NCI-H1105 treated with DMSO at 0.1 percent for 48 hours (cell line): ENCODE measurements at places on chromosomes 4 and X.

GRCh38 chr4:83850435-83850834 is 314.5 kb downstream of the GPAT3 start:
- no peak for DNase-seq

DNA sequence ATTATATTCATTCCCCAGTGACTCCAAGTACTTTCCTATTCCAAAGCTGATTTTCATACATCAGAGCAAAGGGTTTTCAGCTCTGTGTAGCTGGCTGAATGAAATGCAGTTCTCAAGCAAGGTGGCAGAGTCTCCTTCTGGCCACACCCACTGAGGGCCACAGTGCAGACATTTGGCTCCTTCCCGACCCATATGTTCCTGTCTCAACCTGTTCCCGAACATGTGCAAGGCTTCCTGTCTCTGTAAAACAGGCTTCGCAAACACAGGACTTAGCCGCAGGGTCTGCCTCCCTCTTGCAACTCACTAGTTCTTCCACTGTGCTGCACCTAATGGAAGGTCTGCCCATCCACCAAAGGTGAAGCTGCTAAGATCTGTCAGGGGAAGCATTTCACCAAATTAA is 249.2 kb downstream of the MID1IP1 start:
- no peak for DNase-seq

DNA sequence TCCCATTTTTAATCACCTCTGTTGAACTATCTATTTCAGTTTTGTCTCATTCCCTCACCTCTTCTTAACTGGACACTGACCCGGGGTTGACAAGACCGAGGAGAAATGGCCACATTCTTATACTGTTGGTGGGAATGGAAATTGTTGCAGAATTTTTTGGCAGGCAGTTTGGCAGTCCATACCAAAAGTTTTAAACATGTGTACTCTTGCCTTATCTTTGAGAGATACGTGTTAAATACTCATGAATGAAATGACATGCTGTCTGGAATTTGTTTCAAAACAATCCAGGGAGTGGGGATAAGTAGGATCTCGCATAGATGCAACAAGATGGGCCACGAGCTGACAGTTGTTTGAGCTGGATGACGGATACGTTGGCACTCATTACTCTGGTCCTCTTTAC is 12.1 kb downstream of the FGFBP1 start:
- DNase-seq = no peak

DNA sequence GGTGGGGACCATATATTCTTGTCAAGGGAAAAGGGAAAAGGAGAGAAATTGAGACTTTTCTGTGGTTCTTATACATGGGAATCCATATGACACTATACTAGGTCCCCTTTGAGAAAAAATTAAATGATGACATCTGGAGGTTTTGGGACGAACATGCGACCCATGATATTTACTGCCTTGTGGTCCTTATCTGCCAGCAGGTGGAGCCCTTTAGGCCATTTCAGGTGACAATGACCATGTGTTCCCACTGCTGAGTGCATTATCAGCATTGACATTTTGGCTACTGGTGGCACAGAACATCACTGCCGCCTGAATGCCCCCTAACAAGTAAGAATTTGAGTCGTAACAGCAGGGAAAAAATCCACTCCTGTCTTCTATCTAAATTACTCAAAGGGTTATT is 843.4 kb downstream of the FSTL5 start:
- peak; percentile 8 for DNase-seq

GRCh38 chr4:31784558-31784957 is 1064.4 kb downstream of the PCDH7 start:
- DNase-seq = no peak

GRCh38 chr4:2082627-2083026 is 23.5 kb downstream of the NAT8L start:
- no peak for DNase-seq

GRCh38 chr4:178026999-178027398 is 584.8 kb upstream of the AGA start:
- DNase-seq = no peak

DNA sequence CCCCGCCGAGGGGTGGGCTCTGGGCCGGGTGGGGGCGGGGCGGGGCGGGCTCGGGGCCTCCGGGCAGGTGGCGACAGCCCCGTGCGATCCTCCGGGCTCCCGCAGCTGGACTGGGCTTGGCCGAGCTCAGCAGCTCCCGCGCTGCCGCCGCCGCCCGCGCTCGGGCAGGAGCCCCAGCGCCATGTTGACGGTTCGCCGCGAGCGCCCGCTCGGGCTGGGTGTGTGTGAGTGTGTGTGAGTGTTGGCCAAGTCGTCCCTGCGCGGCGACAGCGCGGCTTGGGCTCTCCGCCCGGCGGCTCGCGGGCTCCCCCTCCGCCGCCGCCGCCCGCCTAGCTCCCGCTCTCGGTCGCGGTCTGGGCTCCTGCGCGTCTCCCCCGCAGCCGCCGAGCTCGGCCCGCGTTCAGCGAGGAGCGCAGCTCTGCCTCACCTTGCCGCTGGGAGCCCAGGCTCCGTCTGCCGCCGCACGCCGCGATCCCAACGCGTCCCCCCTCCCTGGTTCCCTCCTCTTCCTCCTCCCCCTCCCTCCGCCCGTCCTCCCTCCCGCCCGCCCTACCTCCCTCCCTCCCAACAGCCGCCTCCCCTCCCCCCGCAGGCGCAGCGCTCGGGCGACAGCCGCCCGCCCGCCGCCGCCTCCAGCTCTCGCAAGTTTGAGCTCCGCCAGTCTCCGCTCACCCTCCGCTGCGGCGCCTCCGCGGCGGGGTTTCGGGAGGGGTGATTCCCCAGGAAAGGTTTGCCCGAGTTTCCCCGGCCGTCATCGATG is at the start of gene BCOR:
TSS of gene BCOR (minus strand) at position 455 of the 760 bp plus-strand sequence. CDS start 20,029 bp downstream, outside the sequence.
- no peak for DNase-seq

DNA sequence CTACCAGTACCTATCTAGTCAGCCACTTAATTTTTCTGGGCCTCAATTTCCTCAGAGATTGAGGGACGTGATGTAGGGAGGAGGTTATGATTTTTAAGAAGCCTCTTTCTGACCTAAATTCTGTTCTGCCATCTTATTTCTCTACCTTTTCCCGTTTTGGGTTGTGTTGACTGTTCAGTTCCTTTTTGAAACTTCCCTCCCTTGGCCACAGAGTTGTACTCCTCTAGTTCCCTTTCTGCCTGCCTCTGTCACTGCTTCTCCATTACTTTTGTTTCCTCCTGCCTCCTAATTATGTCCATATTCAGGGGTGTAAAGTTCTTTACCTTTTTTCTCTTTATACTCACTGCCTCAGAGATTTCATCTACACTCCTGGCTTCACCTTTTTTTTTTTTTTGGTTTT is 25.4 kb downstream of the CLCN5 start:
- DNase-seq = no peak

DNA sequence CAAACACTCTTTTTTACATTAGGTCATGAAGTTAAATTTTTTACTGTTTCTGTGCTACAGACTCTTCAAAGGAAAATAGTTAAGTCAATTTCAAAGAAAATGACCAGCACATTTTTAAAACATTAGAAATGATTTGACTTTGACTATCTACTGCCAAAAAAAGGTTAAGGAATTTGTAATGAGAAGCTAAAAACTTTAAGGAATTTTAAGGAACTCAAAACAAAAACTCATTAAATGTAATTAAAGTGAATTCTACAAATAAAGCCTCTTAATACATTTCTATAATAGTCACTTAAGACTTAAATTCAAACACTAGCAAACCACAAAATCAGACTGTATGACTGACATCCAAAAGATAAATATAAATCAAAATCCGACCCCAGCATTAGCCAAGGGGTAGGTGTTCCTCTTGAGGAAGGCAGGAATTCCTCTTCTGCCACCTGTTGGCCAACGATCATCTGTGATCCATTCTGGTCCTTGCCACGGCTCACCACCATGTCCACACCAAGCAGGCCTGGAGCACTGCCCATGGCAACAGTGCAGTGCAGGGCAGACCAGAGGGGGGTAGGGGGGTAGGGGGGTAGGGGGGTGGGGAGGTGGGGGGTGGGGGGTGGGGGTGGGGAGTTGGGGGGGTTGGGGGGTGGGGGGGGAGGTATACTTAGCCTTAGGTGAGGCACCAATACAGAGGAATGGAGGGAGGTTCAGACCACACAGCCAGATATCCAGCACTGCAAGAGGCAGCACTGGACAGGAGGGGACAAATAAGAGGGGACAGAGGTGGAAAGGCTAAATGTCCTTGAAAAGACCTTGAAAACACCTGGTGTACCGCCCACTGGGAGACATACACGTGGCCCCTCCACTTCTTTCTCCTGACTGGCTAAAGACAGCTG is 287.4 kb downstream of the CHIC1 start:
- DNase-seq = no peak

DNA sequence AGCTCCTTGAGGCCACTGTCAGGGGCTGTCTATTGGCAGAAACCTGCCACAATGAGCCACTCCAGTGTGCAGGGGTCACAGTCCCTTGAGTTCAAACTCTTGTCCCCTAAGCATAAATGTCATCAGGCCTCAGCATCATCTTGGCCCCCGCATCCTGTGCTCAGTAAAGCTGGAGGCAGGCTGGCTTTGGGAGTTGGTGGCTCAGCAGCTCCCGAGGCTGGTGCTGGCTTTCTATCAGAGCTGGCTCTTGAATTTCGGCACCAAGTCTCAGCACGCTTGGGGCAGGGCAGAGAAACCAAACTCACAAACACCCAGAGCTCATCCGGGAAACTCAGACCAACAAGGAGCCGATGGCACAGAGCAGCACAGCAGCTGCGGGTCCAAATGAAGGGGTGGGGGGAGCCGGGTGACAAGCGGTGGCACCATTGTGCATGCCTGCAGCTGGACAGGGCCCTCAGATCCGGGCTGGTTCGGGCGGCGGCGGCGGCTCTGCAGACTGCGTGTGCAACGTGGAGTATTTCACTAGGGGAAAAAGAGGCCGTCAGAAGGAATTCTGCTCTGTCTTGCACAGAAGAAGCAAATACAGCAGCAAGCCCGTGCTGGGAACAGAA is 75.5 kb downstream of the MTMR1 start:
- no peak for DNase-seq

- DNase-seq = peak; percentile 17
Measured at GRCh38 chr4:70992391-70992881, 1.0 kb upstream of the DCK start.

- no peak for DNase-seq
Measured at GRCh38 chr4:169052594-169052945, 42.5 kb upstream of the CBR4 start.

DNA sequence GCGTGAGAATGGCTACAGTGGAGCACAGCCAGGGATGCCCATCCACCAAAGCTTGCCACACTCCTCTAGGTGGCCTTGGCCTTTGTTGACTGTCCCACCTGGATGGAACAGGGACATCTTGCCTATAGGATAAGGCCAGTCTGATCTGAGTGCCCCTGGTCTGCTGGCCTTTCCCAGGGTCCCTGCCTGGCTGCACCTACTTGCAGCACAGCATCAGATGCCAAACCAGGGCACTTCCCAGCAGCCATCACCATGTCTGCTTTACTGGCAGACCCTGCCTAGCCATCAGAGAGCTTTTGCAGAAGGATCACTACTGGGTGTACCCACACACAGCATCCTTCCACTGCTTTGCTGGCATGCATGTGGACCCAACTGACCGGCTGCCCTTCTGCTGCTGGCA is 143.2 kb downstream of the GABRA3 start:
- DNase-seq = no peak

DNA sequence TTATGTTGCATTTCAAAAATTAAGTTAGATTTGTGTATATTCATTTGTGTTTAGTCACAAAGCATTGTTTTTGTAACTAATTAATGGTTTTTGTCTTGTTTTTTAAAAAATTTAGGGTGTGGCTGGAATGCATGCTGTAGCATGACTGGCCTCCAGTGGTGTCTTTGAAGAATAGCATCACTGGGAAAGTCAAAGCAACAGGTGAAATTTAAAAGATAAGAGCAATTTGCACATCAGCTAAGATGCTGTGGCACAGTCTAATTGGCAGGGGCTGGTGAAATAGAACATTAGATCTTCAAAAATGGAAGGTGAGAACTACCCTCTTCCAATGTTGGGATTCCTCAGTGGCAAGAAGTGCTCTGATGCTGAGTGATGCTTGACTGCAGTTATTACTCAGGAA is 45.3 kb downstream of the ANK2 start:
- DNase-seq = peak; percentile 21

DNA sequence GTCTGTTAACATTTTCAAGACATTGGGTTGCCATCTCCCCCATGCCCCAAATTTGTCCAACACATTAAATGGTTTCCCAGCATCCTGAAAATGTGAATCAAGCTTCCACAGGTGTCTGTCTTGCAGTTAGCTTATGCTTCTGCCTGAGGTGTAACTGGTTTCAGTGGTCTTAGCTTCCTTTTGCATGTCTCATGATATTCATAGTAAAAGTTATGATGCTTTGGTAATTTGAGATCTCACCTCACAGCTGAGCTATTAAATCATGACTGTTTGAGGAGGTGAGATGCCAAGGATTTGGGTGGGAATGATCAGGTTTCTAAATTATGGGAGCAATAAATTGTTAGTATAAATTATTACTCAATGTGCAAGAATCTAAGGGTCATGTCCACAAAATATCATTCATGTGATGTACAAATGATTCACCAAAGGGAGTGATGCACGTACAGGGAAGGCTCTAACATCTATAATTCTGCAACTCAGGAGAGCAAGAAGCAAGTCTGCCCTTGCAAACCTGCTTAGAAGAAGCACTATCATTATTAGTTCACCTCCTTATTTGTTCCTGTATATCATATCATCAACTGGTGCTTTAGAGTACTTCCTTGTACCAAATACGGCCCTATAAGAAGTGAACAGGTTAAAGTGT is 17.1 kb upstream of the RAI2 start:
- no peak for DNase-seq

DNA sequence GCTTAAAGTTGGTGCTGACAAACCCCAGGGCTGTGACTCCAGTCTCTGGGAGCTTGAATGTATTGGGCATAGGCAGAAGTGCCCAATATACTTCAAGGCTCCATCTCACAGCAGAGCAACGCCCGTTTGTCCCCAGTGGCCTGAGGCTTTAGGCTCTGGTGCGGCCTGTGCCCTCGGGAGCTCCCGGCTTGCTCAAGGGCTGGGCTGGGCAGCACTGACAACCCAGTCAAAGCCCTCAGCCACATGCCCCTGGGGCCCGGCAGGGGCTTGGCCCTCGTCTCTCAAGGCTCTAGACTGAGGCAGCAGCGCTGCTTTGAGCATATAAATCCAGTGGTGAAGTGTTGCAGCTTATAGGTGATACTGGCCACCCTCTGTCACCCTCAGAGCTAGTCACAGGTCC is 203.7 kb downstream of the AFAP1 start:
- no peak for DNase-seq

DNA sequence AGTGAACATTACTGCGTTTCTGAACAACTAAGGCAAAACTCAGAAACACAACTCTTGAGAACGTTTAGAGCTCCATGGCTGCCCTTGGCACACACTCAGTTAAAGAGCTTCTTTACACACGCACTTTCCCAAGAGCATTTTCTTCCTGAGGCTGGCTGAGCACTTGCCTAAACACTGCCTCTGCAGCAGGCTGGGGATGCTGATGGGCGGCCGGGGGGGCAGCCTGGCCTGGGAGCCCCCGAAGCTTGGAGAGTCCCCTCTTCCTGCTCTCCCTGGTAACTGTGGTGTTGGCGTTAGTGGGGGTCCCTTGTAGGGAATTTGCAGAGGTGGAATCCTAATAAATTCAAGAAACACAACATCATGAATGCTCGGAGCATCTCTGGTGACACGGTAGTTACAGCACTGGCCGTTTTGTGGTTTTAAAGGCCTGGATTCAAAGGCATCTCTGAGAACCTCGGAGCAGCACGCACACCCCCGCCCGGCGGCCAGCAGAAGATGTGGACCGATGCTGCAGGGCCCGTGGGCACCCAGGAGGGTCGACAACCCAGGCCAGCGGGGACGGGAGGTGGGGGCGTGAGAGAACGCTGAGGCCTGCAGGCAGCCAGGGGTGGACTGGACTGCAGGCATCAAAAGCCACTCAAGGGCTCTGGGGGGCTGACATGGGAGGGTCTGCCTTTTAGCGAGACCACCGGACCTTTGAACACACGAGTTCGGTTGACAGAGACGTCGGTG is 45.4 kb downstream of the FGFRL1 start:
- no peak for DNase-seq
